Right kidney (tissue), 9 donors: ENCODE measurements at places on chromosomes 5 and 9.

DNA sequence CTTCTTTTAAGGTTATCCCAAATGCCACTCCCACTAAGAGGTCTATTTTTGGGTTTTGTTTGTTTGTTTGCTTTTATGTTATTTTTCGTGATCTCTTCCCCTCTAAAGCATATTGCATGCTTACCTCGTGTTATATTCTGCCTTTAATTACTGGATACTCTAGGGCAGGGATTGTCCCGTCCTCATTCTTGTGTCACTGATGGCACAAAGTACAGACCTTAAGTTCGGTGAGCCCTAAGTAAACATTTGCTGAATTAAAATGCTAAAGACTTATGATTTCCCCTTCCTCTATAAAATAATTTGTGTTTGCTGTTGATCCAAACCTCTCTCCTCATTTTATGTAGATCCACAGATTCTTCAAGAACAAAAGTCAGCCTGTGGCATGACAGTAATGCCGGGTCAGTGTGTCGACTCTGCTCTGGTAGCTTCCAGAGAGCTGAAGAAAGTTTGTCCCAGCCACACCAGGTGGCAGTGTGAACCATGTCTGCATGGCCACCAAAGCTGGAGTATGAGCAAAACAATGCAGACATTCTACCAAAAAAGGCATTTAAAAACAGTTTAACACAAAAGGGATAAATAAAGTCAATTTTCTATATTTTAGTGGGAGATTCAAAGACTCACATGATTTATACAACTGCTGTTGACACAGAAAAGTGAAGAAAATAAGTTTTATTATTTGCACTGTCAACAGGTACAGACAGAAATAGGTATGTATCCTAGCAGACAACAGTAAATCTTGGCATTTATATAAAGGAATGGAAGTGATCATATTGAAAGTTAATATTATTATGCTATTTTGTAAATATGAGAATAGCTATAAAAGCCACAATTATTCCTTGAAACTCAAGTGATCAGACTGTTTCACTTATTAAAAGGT, 17.9 kb upstream of the POC5 start:
- peak; percentile 10 for DNase-seq

DNA sequence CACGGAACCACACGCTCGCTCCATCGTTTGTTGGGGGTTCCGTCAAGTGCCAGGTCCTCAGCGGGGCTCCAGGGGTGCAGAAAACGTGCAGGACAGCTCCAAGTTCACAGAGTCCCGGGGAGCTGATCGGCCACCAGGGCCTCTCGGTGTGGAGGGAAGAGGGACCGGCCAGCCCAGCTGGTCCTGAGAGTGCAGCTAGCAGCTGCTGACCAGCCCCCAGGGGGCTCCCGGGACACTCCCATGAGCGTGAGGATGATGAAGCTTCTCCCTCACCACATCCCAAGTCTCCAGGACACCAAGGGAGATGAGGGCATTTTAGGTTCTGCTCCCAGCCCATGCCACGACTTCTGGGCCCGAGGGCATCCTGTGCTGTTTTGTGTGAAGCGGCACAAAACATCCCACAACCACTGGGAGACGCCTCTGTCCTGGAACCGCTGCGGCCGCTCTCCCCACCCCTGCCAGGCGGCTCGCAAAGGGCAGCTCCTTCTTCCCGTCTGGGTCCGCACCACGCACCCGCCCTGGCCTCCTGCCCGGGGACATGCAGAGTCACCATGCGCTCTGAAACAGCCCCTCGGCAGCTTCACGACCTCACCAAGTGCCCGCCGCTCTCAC, 67.5 kb upstream of the IRX4 start:
- no peak for DNase-seq

GRCh38 chr9:7762600-7762999, 37.0 kb downstream of the DMAC1 start:
- no peak for DNase-seq

DNA sequence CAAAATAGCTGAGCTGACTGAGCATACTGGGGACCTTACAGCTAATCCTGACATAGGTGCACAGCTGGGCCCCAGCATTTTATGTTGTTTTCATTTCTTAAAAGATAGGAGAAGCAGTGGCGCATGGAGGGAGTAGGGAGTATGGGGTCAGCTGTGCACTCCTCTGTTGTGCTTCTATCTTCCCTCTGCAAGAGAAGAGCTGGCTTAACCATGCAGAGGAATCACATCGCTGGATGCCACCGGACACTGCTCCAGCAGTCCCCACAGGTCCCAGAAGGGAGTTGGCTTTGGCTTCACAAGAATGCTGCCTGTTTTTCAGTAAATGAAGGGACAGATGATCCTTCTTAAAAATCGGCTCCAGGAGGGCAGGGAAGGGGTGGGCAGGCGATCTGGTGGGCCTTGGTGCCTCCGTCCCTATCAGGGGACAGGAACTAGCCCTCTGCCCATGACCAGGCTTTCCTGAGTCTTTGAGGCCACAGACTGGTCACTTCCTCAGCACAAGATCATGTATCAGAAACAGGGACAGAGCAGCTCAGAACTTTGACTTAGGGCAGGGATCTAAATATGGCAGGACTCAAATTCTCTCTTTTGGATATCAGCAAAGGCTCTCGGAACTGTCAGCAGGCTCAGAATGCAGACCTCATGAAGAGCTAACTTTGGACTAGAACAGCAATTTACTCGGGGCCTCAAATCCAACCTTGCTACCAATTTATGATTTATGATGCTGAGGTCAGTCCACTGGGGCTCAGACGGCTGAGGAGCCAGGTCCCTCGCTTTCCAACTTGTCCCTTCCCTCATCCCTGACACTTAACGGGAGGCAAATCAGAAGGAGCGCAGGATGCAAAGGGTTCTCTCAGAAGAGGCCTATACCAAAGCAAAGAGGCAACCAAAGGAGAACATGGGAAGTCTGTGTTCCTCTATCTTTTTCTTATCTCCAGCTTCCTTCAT, 47.2 kb downstream of the MARCHF3 start:
- DNase-seq: peak; percentile 21

GRCh38 chr9:72978744-72979143, 25.9 kb upstream of the ALDH1A1 start:
- DNase-seq: no peak

DNA sequence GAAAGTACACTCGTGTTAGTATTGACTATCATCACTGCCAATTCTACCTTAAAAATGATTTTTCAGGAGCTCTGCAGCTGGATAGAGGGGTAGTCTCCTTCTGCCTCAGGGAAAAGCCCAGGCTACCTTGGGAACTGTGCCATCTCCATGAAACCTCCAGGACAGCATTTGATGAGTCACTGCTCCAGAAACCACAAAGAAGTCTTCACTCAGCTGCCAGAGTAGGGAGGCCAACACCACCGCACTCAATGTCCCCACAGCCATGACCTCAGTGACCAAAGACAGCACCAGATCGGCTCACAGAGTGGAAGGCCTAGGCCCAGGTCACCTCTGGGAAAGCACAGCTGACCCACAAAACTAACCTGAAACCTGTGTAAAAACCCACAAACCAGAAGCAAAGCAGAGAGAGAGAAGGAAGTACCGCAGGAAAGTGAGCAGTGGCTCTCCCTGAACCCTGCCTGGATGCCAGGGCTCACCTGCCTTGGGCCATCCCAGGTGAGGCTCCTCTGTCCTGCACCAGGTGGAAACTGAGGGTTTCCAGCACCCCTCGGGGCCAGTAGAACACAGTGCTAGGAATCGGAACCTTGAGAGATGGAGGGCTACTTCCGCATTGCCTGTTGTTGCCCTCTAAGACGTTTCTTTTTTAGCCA, 30.0 kb downstream of the S1PR3 start:
- DNase-seq: no peak

DNA sequence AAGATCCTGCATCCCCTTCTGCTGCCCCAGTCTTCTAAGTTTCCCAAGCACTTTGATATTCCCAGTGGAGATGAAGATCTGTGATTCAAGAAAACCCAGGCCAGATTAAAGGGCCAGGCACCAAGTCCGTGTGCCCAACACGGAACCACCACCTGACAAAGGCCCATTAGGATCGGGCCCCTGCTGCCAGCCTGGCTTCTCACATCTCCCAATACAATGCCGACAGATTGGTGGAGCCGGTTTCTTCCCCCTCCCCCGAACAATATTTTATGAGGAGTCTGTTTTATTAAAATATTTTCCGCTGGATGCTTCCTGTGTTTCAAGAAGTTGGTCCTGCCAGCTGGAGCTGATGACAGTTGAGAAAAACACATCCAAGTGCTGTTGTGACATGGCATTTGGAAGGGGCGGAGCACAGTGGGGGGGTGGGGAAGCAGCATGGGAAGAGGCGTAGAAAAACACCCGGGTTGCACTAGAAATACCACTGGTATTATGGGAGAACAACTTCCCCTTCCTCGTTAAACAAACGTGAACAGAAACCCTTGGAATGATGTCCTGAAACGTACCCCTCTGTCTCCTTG, 45.0 kb downstream of the CRB2 start:
- DNase-seq: no peak

DNA sequence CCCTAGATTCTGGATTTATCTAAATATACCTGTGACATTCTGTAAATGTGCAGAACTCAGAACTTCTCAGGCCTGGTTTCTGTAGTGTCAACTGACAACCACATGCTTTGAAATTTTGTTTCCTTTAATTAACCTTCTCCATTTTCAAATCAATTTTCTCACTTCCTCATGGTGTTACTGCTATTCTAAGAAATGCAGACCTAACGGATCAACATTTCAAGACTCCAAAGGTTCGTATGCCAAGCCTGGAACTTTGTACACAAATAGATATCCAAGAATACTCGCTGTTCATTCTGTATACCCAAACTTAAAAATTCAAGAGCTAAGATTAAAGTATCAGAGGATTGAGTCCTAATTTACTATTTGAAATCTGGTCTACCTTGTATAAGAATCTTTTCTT, 88.1 kb downstream of the SLC24A2 start:
- DNase-seq: no peak

GRCh38 chr5:30142432-30142831, 1051.1 kb upstream of the CDH6 start:
- no peak for DNase-seq

DNA sequence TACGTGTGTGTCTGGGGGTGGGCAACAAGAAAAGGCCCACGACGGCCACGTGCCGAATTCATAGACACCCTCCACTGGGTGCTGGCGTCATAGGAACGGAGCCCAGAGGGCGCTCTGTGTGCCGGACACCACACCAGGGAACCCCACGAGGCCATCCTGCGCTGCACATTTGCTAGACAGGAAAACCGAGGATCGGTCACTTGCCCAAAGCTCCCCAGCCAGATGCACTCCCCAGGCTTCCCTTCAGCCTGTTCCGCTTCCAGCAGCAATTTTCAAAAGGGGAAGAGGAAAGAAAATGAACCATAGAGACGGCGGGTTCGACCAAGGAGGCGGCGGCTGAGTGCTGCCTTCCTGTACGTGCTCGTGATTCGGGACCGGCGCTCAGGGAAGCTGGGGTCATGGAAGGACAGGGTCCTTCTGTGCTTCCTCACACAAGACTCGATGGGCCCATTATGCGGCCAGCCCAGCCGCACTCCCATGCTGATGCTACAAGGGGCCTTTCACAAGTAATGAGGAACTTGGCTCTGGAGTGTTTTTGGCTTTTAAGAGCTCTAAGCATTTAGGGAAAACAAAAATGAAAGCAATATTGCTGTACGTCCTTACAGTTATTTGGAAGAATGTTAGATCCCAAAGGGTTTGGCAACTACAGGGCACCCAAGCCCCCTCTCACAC, 124.6 kb upstream of the SARDH start:
- no peak for DNase-seq

DNA sequence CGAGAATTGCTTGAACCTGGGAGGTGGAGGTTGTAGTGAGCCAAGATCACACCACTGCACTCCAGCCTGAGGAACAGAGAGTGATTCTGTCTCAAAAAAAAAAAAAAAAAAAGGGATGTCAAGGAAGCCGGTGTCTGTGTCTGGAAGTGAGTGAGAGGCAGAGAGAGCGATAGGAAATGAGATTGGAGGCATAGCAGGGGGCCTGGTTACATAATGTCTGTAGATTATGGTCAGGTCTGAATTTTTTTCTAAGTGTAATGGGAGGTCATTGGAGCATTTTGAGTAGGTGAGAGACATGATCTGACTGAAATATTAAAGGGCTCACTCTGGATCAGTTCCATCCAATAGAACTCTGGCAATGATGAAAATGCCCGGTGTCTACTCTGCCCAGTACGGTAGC, 40.4 kb upstream of the CTNNA1 start:
- DNase-seq: no peak

DNA sequence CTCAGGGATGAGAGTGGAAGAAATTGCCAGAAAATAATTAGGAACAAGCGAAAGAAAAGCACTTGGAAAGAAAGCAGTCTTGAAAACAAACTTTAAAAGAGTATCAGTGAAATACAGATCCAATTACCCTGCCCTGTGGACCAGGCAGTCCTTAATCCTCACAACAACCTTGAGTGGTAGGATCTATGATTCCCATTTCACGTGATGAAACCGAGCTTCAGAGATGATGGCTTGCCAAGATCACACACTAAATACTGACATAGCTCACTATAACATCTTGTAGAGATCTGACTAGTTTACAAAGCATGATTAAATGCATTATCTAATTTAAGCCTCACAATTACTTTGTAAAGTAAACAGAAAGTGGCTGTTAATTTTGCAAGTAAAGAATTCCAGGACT, 55.5 kb upstream of the ABCA1 start:
- DNase-seq: no peak

DNA sequence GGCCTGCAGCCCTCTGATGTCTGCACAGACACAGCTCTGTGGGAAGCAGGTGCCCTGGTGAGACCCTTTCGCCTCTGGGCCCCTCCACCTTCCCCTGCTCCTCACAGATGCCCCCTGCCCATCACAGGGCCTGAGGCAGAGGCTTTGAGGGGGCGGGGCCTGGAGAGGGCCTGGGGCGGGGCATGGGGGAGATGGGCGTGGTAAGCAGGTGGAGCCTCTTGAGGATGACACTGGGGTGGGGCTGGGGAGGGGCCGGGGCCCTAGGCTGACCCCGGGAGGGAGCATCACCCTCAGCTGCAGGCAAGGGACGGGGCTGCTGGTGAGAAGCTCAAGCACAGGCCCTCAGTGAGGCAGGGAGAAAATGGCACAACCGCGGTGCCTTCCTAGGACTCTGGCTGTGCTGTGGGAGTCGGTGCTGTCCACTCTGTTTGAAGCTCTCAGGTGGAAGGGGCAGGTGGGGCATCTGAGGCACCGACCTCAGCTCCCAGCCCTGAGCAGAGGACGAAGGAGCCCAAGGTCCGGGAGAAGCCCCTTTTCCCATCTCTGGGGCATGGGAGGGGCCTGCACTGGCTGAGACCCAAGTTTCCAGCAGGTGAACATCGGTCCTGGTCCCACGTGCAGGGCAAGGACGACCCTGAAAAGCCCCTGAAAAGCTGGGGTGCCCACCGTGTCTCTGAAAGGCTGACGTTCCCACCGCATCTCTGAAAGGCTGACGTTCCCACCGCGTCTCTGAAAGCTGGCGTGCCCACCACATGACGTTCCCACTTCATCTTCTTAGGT, 17.5 kb upstream of the SLC9A3 start:
- DNase-seq: no peak

- DNase-seq: no peak
Measured at GRCh38 chr5:14510156-14510734, 71.3 kb upstream of the OTULINL start.

- no peak for DNase-seq
Measured at GRCh38 chr5:60679816-60680215, 20.1 kb downstream of the DEPDC1B start.
